ENCODE measurements at places on chromosomes 12 and 14.

DNA sequence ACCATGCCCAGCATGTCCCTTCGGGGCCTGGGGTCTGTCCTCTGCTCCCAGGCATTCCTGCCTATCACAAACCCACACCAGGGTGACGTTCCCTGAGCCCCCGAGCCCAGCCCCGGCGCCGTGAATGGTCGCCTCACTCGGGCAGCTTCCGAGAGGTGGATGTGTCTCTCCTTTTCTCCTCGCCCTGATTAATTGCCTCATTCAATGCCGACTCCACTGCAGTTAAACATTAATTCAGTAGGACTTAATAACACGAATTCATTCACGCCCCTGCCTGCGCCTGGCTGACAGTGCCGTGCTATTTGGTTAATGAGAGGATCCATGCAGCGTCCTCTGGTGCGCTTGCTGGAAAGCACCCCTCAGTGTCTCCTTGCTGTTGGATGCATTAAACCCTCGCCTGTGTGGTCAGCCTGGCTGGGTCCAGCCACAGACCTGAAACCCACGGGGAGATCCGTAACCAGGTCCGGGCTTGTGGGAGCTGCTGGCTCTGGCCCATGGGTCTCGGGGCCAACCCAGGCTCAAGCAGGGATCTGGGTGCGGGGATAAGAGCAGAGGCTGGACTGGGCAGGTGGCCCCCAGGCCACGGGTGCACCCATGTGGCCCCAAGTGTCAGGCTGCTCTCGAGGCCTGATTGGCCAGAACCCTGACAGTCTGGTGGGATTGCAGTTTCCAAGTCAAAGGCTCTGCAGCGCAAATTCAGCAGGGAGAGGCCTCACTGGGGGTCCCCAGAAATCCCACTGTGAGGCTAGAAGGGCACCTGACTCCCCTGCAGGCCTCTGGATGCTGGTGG lies 55.4 kb downstream of the FBRSL1 start:
- DNase-seq, result no peak

- DNase-seq, result no peak
Measured at GRCh38 chr12:1855241-1855640, 34.9 kb downstream of the LRTM2 start.

DNA sequence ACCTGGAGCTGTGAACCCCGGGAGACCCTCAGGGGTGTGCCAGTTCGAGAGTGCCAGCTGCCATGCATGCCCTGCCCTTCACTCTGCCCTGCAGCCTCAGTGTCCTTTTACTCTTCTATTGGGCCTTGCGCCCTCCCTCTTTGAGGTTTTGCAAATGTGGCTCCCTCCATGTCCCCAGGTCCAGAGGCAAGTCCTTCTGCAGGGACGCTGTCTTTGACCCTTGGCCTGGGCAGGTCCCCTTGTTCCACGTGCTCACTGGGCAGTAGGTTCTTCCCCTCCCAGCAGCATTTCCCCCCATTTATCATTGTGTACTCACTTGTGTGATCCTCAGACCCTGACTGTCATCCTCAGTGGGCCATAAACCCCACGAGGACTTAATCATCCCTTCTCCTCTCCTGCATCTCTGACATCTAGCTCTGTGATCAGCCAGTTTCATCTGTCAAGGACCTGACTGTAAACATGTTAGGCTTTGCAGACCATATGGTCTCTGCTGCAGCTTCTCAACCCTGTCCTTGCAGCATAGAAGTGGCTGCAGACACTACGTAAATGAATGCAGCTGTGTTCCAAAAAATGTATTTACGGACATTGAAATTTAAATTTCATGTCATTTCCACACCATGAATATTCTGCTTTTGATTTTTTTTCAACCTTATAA lies 36.6 kb downstream of the TSPAN9 start:
- DNase-seq, result no peak

DNA sequence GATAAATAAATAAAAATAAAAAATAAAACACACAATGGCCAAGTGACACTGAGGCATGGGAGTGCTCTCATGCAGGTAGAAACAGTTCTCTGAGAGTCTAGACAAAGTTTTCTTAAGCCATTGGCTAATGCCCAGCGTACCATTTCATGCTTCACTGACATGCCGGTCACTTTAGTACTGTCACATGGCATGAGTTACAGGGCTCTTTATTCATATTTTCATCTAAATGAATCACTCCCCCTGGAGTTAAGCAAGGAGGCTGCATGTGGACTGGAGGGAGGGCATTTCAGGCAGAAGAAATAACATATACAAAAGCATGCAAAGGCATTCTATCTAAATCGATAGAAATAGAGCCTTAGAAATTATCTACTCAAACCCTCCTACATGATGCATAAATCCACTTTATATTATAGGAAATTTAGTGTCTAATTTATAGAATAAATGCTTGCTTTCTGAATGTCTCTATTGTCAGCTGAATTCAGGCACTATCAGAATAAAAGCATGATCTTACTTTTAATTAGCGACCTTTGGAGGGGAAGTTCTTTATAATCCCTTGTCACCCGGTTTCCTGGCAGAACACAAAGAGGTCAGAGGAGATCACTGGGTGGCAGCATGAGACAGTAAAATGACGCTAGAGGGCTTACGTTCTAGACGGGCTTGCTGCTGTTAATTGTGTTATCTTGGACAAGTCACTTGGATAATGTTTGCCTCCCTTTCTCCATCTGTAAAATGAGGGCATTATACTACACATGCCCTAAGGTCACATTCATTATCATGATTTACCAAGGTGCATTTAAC lies 17.5 kb downstream of the DYRK4 start:
- no peak for DNase-seq
